Stimulated activated CD8-positive, alpha-beta memory T cell treated with anti-CD3 and anti-CD28 coated beads, Interleukin-4, amount 100 ng/mL, for 1 hour (primary cell): ENCODE measurements at places on chromosomes 11 and 22.

DNA sequence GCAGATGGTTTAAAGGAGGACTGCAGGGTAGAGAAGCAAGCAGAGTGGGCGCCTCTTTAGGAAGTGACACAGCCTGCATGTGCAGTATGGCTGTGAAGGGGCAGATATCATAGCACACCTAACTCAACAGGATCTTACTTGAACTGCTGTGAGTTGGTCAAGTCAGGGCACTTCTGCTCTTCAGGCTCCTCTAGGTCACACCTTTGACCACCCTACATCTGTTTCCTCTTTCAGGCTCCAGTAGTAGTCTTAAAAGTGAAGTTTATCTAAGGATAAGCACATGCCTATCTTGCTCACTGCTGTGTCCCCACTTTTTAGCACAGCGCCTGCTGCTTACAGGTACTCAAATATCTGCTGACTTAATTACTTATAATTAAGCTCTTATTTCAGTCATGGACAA is 6.5 kb downstream of the MRPL16 start:
- no peak for DNase-seq

GRCh38 chr11:124195189-124195734 is 12.1 kb downstream of the OR10D3 start:
- DNase-seq, result no peak

DNA sequence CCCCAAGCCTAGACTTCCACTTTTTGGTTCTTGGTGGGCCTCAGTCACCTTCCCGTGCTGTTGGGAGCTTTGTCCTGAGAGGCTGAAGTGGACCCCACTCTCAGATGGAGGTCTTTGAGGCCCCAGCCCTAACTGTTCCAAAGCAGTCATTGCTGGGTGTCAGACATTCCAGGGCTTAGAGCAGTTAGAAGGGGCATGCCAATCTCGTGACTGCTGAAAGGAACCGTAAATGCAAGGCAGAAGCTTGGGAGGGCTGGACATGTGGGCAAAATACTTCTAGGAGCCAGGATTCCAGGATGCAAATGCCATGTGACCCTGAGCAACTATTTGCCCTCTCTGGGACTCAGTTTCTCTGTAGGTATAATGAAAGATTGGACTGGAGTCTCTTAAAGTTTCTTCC is 118.8 kb upstream of the CRYBB3 start:
- no peak for DNase-seq

- DNase-seq, result no peak
Measured at GRCh38 chr11:68358416-68358815, 46.0 kb downstream of the LRP5 start.

DNA sequence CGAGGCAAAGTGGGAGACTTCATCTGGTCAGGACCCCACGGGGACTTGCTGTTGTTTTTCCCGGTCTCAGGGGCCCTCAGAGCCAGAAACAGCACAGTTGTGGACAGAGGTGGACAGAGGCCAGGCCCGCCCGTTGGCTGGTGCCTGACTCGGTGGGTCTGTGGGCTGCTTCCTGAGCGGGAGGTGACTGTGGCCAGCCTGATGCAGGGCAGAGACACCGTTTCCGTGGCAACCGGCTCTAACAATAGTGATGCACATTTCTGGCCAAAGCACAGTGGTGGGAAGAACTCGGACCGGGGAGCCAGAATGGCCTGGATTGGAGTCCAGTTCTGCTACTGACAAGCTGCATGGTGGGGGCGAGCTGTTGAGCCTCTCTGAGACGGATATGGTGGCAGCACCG is 58.7 kb upstream of the ATXN10 start:
- DNase-seq, result no peak
